Placental pericyte (primary cell): ENCODE measurements at places on chromosomes 12 and 14. TPM values are rescaled to one million over a fixed set of nuclear protein-coding genes. Genes with fewer than 3 reads are reported as not detected.

The LRIG3 gene
- 15.3 and 45.2 TPM in 2 replicates for total RNA-seq

The RASSF8 gene
- total RNA-seq: 54.9 and 80.6 TPM in 2 replicates

The KRT83 gene
- total RNA-seq: not detected in 2 replicates

The ASPG gene
- total RNA-seq: not detected in 2 replicates

The ACADS gene
- 7.2 and 9.4 TPM in 2 replicates for total RNA-seq
